ENCODE measurements at places on chromosomes 13 and 19.

GRCh38 chr13:112619730-112620631 lies 32.0 kb upstream of the TUBGCP3 start:
- H3K4me3 ChIP-seq, result no peak overlapping the region
- no peak overlapping the region for H3K27ac ChIP-seq
- DNase-seq, result no peak
- no peaks in the 10 kb centered on the region for H3K27me3 ChIP-seq

GRCh38 chr13:100484702-100485101 lies 103.9 kb downstream of the GGACT start:
- no peaks in the 10 kb centered on the region for H3K36me3 ChIP-seq
- no peaks in the 10 kb centered on the region for H3K27me3 ChIP-seq
- peaks cover 5% of the 10 kb centered on the region for H3K4me1 ChIP-seq
- no peak overlapping the region for H3K4me3 ChIP-seq
- DNase-seq, result no peak

DNA sequence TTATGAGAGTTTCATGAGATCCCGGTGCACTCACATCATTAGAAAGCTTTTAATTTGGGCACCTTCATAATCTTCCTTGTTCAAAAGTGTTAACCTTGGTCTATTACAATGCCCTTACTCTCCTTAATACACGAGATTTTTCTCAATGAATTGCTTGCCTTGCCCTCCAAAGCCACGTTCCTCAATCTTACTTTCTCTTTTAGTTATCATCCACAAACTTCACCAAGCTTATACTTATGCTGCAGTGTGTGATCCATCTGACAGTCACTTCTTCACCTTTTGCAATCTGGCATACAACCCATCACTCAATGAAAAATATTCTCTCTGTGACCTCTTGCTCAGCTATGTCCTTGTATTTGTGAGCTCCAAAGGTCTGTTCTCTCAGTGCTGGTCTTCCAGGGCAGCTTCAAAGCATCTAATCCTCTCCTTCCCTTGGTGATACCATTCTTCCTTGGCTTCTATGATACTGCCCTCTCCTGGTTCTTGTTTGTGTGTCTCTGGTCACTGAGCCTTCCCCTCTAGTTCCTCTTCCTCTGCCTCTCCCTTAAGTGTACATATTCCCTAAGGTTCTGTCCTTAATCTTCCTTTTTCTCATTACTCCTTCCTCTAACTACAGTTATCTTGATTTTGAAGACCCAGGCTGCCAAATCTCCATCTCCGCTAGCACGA lies 202.2 kb upstream of the STARD13 start:
- H3K27ac ChIP-seq, result no peak overlapping the region
- no peaks in the 10 kb centered on the region for H3K36me3 ChIP-seq
- H3K4me3 ChIP-seq, result no peak overlapping the region
- H3K4me1 ChIP-seq, result no peaks in the 10 kb centered on the region
- no peaks in the 10 kb centered on the region for H3K27me3 ChIP-seq

DNA sequence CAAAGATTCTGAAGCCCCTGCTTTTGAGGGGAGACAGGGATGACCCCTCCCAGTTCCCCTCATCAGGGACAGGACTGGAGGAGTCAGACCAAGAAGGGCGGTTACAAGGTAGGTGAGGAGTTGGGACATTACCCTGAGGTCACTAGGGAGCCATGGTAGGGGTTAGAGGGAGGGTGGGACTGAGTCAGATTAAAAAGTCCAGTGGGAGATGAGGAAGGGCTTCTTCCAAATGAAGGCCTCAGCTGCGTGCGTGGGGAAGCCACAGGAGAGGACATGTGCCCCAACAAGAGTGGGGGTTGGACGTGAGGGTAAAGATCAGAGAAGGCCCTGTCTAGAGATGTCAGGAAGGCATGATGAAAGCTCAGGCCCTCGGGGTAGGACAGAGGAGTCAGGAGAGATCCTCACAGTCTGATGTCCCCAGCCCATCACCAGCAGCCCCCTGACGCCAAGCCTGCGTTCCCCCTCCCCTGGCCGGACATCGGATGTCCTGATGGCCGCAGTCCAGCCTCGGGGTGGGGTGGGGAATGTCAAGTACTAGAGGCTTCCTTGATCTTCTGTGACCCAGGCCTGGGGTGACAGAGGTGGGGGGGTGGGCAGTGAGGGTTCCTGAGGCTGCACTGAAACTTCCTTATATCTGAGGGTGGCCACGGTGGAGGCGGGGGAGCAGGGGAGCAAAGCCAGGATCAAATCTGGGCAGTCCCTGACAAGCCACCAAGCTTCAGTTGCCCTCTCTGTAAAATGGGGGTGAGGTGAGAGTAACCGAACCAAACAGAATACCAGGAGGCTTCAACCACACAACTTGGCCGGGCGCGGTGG lies 6.5 kb upstream of the MFSD12 start:
- H3K36me3 ChIP-seq, result no peaks in the 10 kb centered on the region
- H3K4me3 ChIP-seq, result no peak overlapping the region
- no peaks in the 10 kb centered on the region for H3K27me3 ChIP-seq
- DNase-seq, result no peak
- no peak overlapping the region for H3K27ac ChIP-seq

- no peaks in the 10 kb centered on the region for H3K4me1 ChIP-seq
- H3K27ac ChIP-seq, result no peak overlapping the region
- no peak overlapping the region for H3K4me3 ChIP-seq
- peaks cover 27% of the 10 kb centered on the region for H3K36me3 ChIP-seq
- no peak for DNase-seq
Observed at GRCh38 chr19:36225219-36225892, 10.4 kb downstream of the ZNF146 start.

DNA sequence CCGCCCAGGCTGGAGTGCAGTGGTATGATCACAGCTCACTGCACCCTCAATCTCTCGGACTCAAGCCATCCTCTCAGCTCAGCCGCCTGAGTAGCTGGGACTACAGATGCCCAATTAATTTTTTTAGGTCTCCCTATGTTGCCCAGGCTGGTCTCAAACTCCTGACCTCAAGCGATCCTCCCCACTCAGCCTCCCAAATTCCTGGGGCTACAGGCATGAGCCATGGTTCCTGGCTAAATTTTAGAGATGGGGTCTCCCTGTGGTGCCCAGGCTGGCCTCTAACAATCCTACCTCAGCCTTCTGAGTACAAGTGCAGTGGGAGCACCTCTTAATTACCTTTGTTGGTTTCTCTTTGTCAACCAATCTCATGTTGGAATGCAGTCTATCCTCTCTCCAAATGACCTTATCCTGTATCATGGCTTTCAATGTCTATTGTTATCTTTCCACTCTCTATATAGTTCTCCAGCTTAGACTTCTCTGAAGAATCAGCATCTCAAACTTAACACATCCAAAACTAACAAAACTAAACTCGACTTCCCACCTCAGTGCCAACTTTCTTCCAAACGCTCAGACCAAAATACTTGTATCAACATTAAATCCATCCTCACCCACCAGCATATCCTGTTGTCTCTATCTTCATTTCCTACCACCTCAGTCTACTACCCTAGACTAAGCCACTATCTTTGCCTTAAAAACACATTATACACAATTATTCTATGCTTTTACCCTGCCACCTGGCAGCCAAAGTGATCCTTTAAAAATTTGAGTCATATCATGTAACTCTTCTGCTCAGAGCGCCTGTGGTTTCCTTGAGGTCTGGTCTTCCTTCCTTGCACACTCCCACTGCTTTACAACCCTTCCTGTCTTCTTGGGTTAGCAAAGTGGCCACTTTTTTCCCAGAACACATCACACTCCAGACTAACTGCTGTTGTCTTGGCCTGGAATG lies 6.7 kb downstream of the TPT1 start:
- H3K4me3 ChIP-seq, result peak overlapping the region; percentile 9
- H3K27me3 ChIP-seq, result no peaks in the 10 kb centered on the region
- peak; percentile 37 for DNase-seq
- peaks cover 26% of the 10 kb centered on the region for H3K36me3 ChIP-seq
- peaks cover 54% of the 10 kb centered on the region for H3K4me1 ChIP-seq
- peak overlapping the region; percentile 55 for H3K27ac ChIP-seq

DNA sequence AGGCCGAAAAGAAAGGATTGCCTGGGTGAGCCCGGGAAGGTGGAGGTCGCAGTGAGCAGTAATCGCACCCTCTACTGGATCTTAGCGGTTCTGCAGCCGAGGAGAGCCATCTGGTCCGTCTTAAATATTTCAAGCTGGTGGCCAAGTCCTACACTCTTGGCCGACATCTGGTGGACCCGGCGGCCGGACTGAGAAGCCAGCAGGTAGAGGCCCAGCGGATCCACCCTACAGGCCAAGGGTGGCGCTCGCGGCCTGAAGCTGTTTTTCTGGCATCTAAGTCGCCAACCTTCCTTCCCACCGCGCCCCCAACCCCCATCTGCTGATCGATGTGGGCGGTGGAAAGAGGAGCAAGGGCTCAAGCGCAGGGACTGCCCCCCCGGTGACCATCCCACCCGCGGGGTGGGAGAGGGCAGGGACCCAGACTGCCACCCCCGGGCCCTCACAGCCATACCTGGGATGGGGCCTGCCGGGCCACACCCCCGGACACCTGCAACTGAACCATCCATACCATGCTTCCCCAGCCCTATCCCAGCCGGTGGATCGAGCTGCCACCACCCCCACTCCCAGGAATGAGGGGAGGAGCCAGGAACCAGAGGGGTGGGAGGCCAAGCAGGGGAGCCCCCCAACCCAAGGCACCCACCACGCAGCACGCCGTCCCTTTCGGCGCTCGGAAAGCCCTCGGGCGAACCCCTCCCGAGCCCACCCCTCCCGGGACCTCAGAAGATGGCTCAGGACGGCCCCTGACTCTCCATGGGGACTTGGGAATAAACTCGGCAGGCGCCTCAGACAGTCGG lies 46.3 kb upstream of the ZNF730 start:
- no peak overlapping the region for H3K27ac ChIP-seq
- no peak overlapping the region for H3K4me3 ChIP-seq
- H3K27me3 ChIP-seq, result no peaks in the 10 kb centered on the region
- H3K36me3 ChIP-seq, result no peaks in the 10 kb centered on the region
- no peaks in the 10 kb centered on the region for H3K4me1 ChIP-seq
- no peak for DNase-seq

- H3K36me3 ChIP-seq, result no peaks in the 10 kb centered on the region
- no peak for DNase-seq
- H3K4me3 ChIP-seq, result no peak overlapping the region
- H3K4me1 ChIP-seq, result peaks cover 18% of the 10 kb centered on the region
- H3K27me3 ChIP-seq, result no peaks in the 10 kb centered on the region
Observed at GRCh38 chr13:42380420-42381164, 108.6 kb downstream of the AKAP11 start.

DNA sequence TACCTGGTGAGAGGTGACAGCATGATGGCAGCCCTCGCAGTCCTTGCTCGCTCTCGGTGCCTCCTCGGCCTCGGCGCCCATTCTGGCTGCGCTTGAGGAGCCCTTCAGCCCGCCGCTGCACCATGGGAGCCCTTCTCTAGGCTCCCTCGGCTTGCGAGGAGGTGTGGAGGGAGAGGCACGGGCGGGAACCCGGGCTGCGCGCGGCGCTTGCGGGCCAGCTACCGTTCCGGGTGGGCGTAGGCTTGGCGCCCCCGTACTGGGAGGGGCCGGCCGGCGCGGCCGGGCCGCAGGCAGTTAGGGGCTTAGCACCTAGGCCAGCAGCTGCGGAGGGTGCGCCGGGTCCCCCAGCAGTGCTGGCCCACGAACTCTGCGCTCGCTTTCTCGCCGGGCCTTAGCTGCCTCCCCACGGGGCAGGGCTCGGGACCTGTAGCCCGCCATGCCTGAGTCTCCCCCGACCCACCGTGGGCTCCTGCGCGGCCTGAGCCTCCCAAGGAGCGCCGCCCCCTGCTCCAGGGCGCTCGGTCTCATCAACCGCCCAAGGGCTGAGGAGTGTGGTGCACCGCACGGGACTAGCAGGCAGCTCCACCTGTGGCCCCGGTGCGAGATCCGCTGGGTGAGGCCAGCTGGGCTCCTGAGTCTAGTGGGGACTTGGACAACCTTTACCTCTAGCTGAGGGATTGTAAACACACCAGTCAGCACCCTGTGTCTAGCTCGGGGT lies 1624.3 kb downstream of the SLITRK1 start:
- DNase-seq, result no peak
- H3K27ac ChIP-seq, result no peak overlapping the region
- no peaks in the 10 kb centered on the region for H3K4me1 ChIP-seq
- no peak overlapping the region for H3K4me3 ChIP-seq
- no peaks in the 10 kb centered on the region for H3K27me3 ChIP-seq
- H3K36me3 ChIP-seq, result no peaks in the 10 kb centered on the region

DNA sequence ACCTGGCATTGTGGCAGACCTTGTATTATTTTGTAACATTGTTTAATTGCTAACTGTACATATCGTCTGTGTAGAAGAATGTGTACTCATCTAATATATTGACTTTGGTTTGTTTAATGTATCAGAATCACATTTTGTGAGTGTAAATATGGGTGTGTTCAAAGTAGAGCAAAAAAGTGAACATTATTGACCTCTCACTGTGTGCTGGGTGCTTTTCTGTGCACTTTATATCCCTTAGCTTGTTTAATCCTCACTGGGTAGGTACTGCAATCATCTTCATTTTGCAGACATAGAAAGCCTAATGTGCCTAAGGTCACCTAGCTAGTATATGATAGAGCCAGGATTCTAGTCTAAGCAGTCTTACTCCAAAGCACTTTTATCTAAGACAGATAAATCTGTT lies 245.1 kb downstream of the MAB21L1 start:
- H3K27ac ChIP-seq, result no peak overlapping the region
- no peaks in the 10 kb centered on the region for H3K4me1 ChIP-seq
- DNase-seq, result no peak
- no peaks in the 10 kb centered on the region for H3K36me3 ChIP-seq
- no peak overlapping the region for H3K4me3 ChIP-seq

- H3K36me3 ChIP-seq, result no peaks in the 10 kb centered on the region
- H3K27me3 ChIP-seq, result no peaks in the 10 kb centered on the region
- no peak overlapping the region for H3K27ac ChIP-seq
- H3K4me3 ChIP-seq, result no peak overlapping the region
- no peaks in the 10 kb centered on the region for H3K4me1 ChIP-seq
Observed at GRCh38 chr19:28485292-28485691, 727.7 kb downstream of the UQCRFS1 start.

DNA sequence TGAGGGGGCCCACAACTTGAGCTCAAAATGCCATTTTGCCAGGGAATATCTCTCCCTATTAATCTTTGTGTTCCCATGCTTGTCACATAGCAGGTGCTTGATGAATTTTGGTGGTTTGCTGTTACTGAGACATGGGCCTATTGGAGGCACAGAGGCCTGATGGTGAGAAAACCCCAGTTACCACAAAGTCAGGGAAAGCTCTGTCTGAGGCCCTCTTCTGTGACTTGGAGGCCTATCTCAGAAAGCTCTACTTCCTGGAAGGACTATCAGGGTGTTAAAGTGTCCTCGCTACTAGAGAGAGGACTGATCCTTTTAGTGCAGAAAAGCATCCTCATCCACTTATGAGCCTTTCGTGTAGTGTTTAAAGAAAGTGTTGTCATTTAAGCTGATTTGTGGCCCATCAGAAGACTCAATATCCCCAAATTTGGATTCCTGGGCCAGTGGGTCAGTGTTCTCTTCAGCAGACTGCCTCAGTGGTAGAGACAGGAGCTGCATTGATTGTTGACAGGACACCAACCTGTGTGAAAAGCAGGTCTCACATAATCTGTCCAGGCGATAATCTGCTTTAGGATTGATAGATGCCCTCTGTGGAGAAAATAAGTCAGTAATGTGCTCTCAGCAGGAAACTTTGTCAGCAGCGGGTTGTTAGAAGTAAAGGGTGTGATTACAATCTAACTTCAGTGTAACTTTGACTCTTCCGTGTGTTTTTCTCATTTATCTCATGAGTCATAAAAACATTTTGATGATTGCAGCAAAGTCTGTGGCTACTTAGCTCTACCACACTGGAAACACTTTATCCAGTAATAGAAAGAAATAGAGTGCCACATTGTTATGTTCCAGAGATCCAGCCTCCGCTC lies 121.0 kb downstream of the AKAP11 start:
- H3K36me3 ChIP-seq, result no peaks in the 10 kb centered on the region
- no peak for DNase-seq
- peaks cover 68% of the 10 kb centered on the region for H3K4me1 ChIP-seq
- H3K27ac ChIP-seq, result no peak overlapping the region
- H3K27me3 ChIP-seq, result no peaks in the 10 kb centered on the region

All from naive thymus-derived CD4-positive, alpha-beta T cell (primary cell).